ENCODE measurements at places on chromosomes 6 and 20.

- no peak for DNase-seq
Measured at GRCh38 chr6:38287487-38287886, 352.2 kb downstream of the BTBD9 start.

GRCh38 chr20:22403022-22403631 is 181.2 kb downstream of the FOXA2 start:
- DNase-seq = no peak

- DNase-seq = no peak
Measured at GRCh38 chr6:139330826-139331500, 39.2 kb upstream of the TXLNB start.

- no peak for DNase-seq
Measured at GRCh38 chr6:1470040-1470439, 80.7 kb downstream of the FOXF2 start.

DNA sequence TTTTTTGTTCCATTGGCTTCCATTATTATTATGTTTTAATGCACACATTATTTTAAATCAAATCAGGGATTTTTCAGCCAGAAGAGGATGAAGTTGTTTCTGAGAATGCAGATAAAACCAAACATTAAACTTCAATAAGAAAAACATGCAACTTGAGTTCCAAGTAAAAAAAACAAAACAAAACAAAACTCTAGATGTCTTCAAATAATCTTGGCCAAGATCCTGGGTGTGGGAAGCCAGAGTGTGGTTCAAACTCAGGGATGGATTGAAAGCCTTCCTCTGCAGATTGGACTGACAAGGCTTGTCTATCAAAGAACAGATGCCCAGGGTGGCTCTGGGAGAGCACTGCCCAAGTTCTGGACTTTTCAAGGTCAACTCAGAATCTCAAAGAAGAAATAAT is 134.1 kb downstream of the LCA5 start:
- DNase-seq = no peak

- no peak for DNase-seq
Measured at GRCh38 chr20:33687370-33687915, 1.3 kb upstream of the E2F1 start.

GRCh38 chr20:4434681-4435080 is 287.0 kb upstream of the PRND start:
- no peak for DNase-seq

GRCh38 chr6:163489584-163489983 is 75.1 kb downstream of the QKI start:
- no peak for DNase-seq

DNA sequence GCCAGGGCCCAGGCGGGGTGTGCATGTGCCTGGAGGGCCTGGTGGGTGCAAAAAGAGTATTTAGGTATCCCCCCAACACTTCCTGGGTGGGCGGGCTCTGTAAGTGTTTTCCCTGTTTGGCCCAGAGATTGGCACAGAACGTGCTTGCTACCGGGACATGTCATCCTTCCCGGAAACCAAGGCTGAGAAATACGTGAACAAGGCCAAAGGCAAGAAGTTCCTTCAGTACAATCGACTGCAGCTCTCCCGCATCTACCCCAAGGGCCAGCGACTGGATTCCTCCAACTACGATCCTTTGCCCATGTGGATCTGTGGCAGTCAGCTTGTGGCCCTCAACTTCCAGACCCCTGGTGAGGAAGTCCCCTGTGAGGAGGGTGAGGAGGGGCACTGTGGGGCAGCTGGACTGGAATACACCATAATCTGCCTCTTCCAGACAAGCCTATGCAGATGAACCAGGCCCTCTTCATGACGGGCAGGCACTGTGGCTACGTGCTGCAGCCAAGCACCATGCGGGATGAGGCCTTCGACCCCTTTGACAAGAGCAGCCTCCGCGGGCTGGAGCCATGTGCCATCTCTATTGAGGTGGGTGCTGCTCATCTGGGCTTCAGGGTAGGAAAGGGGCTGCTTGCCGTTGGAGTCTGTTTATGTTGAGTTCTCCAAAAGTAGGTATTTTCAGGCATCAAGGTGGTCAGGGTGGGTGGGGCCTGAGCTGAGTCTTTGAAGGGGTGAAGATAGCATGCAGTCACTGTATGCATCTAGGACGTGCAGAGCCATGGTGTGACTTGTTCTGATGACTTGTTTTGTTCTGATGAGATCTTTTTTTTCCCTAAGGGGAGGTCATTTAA is 35.2 kb downstream of the PLCG1 start:
- peak; percentile 8 for DNase-seq

GRCh38 chr20:62938105-62938888 is at the start of gene GID8:
Gene GID8 (plus strand): TSS chr20:62938147. CDS start chr20:62941503, 3,356 bp downstream.
- peak; percentile 66 for DNase-seq

DNA sequence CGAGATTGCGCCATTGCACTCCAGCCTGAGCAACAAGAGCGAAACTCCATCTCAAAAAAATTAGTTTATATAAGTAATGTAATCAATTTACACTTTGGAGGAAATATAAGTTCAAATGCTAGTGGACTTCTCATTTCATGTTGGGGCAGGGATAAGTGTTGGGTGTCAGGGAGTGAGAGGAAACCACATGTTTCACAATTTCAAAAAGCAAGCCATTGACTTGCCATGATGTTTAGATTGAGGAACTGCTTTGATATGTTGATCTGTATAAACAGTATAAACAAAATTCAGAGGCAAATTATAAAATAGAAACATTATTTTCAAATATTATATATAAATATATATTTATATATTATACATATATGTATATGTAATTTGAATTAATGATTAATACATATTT is 42.7 kb downstream of the FILIP1 start:
- no peak for DNase-seq

DNA sequence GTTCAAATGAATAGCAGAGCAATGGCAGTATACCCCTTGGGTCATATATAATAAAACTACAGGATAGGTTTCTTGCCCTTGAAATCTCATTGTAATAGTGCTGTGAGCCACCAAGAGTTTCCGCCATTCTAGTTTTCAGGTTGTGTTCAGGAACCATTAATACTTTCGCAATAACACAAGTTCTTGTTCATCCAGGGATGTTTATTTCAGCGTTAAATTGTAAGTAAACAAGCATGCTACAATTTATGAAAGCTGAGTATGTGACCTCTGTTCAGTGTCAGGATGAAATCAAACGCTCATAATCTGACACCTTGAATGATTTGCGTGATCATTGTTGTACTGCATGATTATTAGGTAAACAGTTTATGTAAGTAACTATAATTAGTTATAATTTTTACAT is 22.8 kb downstream of the ANKS1A start:
- DNase-seq = no peak

DNA sequence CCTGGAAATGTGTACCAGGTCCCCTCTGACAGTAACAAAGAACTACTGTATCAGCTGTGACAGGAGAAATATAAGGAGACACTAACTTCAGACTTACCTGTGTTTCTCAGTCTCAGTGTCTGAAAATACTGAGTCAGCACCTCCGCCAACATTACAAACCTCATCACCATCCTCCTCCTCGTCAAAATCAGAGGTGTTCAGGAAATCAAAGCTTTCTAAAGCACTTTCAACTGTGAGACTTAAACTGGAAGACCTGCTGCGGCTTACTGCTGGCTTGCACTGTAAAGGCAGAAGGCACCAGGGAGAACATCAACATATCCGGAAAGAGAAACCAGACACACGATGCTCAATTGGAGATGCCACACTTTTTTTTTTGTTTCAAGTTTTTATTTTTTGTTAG is 40.3 kb upstream of the ARMH2 start:
- DNase-seq = peak; percentile 40

GRCh38 chr6:51468704-51469103 is 618.7 kb downstream of the PKHD1 start:
- DNase-seq = no peak

GRCh38 chr6:85134172-85134571 is 315.7 kb upstream of the NT5E start:
- DNase-seq = no peak

- no peak for DNase-seq
Measured at GRCh38 chr6:101689695-101690094, 296.2 kb downstream of the GRIK2 start.

DNA sequence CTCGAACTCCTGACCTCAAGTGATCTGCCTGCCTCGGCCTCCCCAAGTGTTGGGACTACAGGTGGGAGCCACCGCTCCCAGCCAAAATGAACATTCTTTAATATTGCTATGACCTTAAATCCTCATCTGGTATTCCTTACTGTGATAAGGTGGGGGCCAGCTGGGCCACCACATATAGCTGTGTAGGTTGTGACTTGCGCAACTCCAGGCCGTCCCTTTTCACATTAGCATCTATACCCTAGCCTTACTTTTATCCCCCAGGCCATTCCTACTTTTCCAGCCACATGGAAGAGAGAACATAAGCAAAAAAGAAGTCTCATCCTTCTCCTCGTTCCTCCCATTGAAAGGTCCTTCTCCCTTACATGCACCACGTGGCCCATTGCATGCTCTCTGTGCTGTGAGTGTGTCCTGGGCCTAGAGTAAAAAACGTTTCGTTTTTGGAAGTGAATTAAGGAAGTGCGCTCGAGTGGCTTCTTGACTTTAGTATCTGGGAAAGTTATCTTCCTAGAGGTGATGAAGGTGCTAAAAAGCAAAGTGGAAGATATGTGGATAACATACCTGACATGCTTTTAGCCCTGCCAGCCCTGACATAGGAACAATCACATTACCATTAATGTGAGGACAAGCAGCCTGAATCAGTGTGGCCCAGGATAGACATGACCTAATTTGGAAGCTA is 56.8 kb upstream of the KIF13A start:
- no peak for DNase-seq

- DNase-seq = peak; percentile 68
Measured at GRCh38 chr6:34986845-34987246, 97.8 kb downstream of the ANKS1A start.

GRCh38 chr6:44034391-44034861 is 92.8 kb downstream of the MRPL14 start:
- DNase-seq = no peak

- DNase-seq = peak; percentile 91
Measured at GRCh38 chr6:73452107-73452461, at the start of gene CGAS. Gene CGAS (minus strand): TSS chr6:73452297. CDS start chr6:73452181, 116 bp downstream.

- no peak for DNase-seq
Measured at GRCh38 chr6:7115543-7116231, 7.9 kb downstream of the RREB1 start.

GRCh38 chr6:34508425-34508824 is 42.5 kb downstream of the PACSIN1 start:
- no peak for DNase-seq

GRCh38 chr6:100446115-100447080 is 18.3 kb downstream of the SIM1 start:
- DNase-seq = no peak

GRCh38 chr20:59603781-59604541 is at the start of gene PHACTR3:
Gene PHACTR3 (plus strand): TSS chr20:59604540. CDS start chr20:59605015, 475 bp downstream.
- no peak for DNase-seq

DNA sequence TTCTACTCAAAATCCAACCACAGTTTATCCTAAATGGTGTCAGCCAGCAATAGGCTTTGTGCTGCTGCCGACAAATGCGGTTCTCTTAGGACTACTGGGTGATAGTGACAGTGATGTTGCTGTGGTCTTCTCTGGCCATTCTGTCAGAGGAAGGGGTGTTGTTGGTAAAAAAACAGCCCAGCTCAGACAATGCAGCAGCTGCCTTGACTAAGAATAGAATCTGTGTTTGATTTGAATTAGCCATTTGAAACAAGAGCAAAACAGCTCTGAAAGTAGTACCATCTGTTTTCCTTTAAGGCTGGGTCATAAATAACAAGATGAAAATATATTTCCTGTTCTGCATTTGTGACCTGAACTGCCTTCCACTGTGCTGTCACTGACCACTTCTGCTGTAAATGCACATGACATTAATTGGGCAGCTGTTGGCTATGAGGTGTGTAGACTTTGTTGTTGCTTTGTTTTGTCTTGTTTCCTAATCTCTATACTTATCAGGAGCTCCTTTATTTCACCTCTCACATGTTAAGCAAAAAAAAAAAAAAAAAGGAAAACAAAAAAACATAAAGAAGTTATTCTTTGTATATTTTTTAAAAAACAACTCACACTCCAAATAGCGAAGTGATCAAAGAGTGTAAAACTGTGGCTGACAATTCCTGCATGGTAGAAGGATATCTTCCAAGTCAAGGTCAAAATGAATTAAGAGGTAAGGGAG is 497.8 kb upstream of the ARID1B start:
- DNase-seq = no peak

- no peak for DNase-seq
Measured at GRCh38 chr20:44624743-44625271, 26.7 kb downstream of the ADA start.

DNA sequence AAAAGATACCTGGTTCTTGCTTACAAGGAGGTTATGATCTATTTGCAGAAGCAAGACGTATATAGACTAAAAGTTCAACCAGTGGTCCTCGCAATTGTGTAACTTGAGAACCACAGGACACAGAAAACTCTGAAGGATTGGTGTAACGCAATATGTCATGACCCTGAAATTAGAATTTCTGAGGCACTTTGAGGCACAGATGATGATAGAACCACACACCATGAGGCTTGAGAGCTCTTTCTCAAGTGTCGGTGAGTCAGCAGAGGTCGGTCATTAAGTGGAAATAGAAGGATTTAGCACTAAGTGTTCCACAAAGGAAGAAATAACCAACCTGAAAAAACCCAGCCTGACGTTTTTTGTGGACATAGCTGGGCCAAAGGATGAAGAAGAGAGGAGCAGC is 15.3 kb upstream of the CCN2 start:
- DNase-seq = no peak

GRCh38 chr6:70371454-70372105 is 41.7 kb upstream of the FAM135A start:
- DNase-seq = no peak

DNA sequence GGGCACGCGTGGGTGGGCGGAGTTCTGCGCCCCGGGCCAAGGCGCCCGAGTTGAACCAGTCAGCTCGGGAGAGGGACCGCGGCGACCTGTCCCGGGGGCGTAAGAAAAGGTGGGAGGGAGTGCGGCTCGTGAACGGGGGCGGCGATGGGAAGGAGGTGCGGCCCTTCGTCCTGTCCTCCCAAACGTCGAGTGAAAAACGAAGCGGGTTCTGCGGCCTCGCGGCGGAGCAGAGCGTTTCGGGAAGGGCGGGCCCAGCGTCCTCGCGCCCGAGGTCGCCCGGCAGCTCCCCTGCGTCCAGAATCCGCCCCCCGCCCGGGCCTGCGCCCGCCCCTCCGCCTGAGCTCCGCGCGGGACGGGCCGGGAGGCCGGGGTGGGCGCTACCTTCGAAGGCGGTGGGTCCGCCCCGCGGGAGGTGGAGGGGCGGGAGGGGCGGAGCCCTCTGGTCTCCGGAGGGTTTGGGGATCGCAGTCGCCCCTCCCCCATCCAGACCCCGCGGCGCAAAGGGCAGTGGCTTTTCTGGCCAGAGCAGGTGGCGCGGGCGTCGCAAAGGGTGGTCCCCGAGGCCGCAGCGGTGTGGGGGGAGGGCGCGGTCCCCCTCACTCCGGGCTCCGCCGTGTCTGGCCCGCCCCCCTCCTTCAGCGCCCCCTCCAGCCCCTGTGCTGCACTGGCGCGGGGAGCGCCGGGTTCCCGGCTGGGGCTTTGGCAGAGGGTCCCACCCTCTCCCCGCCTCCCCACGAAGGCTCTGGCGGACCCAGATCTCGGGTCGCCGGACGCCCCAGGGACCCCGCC is 838 bp downstream of the STMN3 start:
- peak; percentile 43 for DNase-seq

DNA sequence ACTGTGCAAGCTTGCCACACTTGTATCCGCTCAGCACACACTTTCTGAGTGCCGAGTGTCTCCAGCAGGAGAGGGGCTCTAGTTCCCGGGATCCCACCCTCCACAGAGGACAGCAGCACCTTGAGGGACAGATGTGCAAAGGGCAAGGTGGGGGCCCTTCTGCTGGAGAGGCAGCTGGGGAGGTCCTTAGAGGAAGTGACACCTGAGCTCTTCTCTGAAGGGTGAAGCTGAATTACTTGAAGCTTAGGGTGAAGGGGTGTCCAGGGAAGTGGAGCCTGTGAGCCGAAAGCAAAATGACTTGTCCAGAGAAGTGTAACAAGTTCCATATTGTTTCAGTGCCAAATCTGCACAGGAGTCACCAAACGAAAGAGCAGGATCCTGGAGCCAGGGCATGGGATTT is 136.3 kb upstream of the DUSP22 start:
- no peak for DNase-seq

Data from activated CD4-positive, alpha-beta memory T cell treated with anti-CD3 and anti-CD28 coated beads for 36 hours (primary cell).